Cortex of kidney (tissue), 1 donor: ENCODE measurements at places on chromosomes 1 and 21.

- no peak for DNase-seq
These were observed 44.6 kb upstream of the SIM2 start for GRCh38 chr21:36654324-36654723.

GRCh38 chr21:18368205-18368604 is 35.4 kb downstream of the TMPRSS15 start:
- no peak for DNase-seq

GRCh38 chr1:21822349-21822748 is 10.3 kb downstream of the LDLRAD2 start:
- no peak for DNase-seq

GRCh38 chr1:193213998-193214397 is 27.6 kb upstream of the B3GALT2 start:
- DNase-seq: no peak

- no peak for DNase-seq
These were observed 239.3 kb downstream of the KCNJ6 start for GRCh38 chr21:37677006-37677405.

GRCh38 chr1:86296305-86297205 is 99.6 kb downstream of the ODF2L start:
- DNase-seq: no peak

GRCh38 chr1:85264150-85264549 is 4.7 kb upstream of the C1orf52 start:
- DNase-seq: no peak

DNA sequence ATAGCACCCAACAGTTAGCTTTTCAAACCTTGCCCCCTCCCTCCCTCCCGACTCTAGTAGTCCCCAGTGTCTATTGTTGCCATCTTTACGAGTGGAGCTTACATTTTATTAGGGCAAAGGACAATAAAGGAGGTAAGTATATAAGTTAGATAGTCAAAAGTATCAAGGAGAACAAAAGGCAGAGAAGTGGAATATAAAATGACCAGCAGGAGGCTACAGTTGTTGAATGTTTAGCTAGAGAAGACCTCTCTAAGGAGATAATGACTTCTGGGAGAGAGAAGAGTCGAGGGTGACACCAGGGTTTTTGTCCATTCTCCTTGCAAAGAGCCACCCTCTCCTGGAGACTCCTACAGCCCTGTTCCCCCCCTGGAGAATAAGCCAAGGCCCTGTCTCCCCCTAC is 48.7 kb downstream of the SYT6 start:
- DNase-seq: no peak

- DNase-seq: no peak
These were observed 254.4 kb downstream of the FOXD2 start for GRCh38 chr1:47692196-47692595.

GRCh38 chr1:70264839-70265238 is 43.7 kb downstream of the SRSF11 start:
- DNase-seq: no peak

DNA sequence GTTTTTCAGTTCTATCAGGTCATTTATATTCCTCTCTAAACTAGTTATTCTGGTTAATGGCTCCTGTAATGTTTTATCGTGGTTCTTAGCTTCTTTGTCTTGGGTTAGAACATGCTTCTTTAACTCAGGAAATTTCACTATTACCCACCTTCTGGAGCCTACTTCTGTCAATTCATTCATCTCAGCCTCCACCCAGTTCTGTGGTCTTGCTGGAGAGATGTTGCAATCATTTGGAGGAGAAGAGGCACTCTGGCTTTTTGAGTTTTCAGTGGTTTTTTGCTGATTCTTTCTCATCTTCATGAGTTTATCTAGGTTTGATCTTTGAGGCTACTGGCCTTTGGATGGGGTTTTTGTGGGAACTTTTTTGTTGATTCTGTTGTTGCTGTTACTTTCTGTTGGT is 213.0 kb downstream of the BRINP2 start:
- DNase-seq: no peak

DNA sequence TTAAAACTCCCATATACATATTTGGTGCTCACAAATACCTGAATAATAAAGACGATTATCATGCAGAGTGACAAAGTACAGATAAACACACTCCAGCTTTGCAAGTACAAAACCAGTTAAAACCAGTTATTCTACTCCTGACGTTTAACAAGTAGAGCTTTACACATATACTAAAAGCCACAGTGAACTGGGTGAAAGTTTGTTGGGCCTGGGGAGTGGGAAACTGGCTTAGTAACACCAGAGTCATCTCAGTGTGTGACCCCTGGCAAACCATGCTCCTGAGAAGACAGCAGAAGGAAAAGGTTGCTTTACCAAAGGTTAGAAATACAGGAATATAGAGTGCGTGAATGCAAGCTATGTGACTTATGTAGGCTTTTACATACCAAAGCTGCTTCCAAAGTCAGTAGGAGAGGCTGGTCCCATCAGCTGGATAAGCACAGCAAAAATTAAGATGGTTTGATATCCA is 148.1 kb downstream of the NRIP1 start:
- DNase-seq: no peak

DNA sequence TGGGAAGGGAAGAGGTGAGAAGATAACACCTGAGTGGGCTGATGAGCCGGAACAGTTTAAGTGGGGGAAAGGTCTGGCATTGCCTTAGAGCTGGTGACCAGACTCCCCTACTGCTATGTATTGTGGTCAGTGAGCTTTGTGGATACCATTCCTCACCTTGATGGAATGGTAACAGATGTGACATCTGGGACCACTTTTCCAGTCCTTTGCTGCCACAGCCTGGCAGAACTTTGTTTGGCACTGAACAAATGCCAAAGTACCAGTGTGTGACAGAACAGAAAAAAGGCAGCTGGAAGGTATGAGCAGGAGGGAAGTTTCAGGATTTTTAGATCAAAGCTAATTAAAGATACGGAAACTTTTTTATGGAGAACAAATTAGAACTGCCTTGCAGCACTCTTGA is 6.2 kb downstream of the MED8 start:
- DNase-seq: no peak

GRCh38 chr21:31159808-31160207 is 121.5 kb upstream of the KRTAP19-8 start:
- DNase-seq: no peak

GRCh38 chr1:46466477-46467182 is 23.0 kb upstream of the DMBX1 start:
- DNase-seq: no peak

- DNase-seq: no peak
These were observed 14.8 kb upstream of the GBP5 start for GRCh38 chr1:89287181-89288050.

- DNase-seq: no peak
These were observed 8.4 kb downstream of the UBASH3A start for GRCh38 chr21:42411891-42412635.

DNA sequence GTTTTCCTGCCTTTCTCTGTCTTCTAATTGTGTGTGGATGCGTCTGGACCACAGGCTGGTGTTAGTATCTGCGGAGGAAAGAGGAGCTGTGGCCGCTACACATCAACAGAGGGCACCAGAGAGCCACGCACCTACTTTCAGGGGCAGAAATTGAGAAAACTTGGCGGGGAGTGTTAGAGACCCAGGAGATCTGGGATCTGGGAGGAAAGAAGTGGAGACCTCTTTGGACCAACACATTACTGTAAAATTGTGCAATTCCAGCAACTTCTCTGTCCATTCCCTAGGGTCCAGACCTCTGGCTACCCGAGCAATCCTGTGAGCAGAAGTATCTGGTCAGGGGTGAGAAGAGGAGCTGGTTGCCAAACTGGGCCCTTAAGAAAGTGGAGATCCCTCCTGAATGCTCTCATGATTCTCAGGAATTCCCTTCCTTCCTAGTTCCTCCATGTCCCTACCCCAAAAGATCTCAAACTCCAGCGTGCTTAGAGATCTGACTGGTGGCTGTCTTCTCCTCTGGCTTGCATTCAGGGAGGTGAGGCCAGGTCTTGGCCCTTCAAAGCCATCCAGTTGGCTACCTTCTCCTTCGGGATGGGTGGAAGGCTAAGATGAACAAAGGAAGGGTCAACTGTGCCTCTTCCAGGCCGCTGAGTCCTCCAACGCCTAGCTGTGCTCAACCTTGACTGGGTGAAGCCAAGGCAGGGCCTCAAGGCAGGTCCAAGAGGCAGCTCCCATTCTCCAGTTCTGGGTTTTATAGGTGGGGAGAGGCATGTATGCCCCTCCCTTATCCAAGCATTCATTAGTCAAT is 1.2 kb upstream of the KIRREL1 start:
- DNase-seq: no peak

- DNase-seq: no peak
These were observed 72.8 kb downstream of the PLEKHA6 start for GRCh38 chr1:204286831-204287421.

- DNase-seq: no peak
These were observed 8.3 kb downstream of the OTUD7B start for GRCh38 chr1:150002217-150002616.

DNA sequence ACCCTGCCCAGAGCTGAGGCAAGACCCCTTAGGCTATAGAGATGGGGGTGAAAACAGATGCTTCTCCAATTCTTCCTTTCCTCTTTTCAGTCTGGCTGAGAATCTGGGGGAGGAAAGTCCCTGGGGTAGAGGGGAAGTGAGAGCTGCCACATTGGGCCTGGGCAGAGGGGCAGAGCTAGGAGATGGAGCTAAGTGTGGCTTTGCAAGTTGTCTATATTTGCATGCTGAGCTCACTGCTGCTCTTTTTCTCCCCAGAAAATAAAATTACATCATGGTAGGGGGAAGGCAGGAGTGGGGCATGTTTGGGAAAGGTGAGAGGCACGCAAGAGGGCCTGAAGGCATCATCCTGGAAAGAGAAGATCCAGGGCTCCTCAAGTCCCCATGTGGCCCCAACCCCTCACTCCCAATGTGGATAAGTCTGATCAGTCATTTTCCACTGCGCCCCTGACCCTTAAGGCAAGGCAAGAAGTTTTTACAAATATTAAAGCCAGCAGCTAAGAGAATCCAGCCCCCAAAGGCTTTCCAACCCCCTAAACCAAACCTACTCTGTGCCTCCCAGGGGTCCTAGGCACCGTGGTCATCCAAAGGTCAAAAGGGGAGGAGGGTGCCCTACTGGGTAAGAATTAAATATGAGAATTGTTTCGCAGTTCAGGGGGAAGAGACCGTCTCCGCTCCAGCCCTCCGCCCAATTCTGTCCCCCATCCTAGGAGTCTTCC is 500 bp upstream of the PEA15 start:
- no peak for DNase-seq

DNA sequence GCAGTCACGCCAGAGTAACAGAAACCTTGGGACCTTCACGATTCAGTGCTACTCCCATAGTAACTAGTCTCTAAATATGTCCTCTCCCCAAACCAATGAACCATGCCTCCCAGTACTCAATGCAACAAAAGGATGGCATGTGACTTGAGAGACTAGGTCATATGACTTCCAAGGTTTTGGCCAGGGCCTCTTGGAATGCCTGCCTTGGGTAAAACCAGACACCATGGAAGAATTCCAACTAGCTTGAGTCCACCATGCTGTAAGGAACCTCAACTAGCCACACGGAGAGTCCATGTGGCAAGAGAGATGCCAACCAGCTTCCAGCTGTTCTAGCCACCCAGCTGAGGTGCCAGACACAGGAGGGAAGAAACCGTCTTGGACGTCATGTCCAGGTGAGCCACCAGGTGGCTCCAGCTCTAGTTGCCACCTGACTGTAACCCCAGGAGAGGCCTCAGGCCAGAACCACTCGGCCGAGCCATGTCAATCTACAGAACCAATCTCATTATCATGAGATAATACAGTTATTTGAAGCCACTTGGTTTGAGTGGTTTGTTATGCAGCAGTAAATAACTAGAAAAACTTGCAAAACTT is 115.0 kb downstream of the SYF2 start:
- no peak for DNase-seq

DNA sequence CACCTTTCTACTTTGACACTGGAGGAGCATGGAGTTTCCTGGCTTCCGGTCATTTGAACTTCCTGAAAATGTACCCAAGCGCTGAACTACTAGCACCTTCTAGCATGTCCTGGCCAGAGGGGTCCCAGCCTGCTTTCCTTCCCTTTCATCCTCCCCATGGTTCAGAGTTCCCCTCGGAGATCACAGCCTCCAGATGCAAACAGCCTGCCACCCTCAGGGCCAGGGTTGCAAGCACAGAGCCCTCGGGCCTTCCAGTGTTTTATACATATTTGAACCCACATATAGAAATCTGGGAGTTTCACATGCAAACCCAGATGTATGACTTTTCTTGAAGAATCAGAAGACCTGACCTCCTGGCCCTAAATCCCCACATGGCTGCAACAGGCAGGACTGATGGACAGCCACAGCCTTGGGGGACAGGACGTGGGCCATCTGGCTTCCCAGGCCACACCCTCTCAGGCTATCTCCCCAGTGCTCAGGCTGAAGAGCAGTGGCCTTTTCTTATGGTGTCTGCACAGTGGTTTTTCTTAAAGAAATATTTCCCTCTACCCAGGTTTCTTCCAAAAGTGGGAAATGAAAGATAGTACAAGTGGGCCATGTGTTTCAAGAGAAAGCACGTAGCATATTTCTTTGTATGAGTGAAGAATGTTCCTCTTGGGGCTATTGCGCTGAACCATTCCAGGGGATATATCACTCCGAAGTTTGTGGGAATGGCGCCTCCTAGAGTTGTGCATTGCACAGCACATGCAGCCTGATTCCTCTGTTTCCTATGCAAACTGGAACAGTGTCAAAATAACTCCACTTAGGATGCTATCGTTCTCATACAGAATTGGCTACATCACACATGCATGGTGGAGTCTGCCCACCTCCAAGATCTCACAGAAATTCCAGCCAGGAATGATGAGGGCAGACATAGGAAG is 232.0 kb upstream of the VAMP3 start:
- DNase-seq: no peak

- DNase-seq: no peak
These were observed 12.4 kb upstream of the ZNF124 start for GRCh38 chr1:247184254-247184653.

DNA sequence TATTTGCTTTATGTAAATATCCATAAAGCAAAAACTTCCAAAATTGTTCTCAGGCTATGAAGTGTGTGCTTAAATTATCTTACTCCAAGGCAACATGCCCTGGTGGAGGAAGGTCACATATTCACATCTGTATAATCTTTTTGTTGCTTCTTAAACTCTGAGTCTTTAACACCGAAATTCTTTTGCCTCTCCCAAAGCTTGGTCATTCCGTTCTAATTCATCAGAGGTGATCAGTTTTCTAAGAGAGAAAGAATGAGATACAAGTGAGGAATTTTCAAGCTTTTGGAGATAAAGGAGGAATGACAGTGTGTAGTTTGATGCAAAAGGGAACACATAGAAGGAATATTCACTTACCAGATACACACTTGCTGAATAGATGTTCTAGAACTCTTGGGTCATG is 561.7 kb downstream of the LTN1 start:
- DNase-seq: no peak

DNA sequence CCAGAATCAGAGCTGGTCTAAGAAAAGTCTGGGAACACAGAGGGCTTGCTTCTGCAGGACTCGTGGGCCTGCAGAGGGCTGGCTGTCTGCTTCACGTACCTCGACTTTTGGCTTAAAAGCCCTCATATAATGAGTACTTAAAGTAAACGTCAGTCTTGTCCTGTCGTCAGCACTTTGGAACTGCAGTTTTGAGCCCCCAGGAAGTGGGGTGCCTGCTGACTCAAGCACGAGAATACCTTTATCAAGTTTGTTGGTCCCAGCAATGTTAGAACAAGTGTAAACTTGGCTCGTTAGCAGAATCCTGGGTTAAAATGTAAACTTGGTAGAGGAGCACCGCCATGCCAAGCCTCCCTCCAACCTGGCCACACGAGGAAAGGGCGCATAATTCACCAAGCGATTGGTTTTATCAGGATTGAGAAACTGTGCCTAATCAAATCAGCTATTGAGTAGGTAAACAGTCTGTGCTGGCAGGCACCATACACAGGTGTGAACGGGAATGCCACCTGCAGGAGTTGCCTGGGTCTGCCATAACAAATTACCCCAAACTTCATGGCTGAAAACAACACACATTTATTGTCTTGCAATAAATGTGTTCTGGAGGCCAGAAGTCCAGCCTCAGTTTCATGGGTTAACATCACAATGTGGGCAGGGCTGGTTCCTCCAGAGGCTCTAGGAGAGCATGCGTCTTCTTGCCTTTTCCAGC is 45.0 kb upstream of the FHAD1 start:
- DNase-seq: no peak
